Eye (tissue), 1 donor: ENCODE measurements at places on chromosomes 4 and X.

DNA sequence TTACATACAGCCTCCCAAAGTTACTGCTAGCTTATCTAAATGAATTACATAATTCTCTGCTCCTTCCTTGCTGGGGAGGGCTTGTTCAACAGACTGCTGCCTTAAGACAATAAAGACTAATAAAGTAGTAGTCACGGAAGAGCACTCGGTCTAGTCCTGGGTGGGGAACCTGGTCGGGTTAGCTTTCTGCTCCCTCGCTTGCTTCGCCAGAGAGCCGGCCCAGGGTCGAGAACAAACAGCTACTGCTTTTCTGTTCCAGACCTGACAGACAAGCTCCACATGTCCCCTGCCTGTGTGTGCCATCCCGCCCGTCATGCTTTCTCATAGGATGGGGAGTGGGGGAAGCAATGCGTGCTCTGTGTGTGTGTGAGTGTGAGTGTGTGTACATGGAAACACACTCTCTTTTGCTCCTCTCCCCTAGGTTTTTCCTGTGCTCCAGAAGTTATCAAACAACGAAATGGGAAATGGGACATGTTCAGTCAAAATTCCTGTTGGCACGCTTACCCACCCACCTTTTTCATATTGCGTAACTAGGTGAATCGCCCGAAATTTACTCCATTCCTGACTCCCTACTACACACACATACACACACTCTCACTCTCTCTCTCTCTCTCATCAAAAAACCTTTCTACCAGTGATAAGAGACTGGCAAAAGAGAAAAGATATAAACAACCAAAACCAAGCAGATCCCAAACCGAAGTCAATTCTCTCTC, 1.3 kb downstream of the NPY1R start:
- DNase-seq: peak; percentile 49

GRCh38 chrX:17559728-17560379, 177.4 kb upstream of the SCML1 start:
- DNase-seq: peak; percentile 39

DNA sequence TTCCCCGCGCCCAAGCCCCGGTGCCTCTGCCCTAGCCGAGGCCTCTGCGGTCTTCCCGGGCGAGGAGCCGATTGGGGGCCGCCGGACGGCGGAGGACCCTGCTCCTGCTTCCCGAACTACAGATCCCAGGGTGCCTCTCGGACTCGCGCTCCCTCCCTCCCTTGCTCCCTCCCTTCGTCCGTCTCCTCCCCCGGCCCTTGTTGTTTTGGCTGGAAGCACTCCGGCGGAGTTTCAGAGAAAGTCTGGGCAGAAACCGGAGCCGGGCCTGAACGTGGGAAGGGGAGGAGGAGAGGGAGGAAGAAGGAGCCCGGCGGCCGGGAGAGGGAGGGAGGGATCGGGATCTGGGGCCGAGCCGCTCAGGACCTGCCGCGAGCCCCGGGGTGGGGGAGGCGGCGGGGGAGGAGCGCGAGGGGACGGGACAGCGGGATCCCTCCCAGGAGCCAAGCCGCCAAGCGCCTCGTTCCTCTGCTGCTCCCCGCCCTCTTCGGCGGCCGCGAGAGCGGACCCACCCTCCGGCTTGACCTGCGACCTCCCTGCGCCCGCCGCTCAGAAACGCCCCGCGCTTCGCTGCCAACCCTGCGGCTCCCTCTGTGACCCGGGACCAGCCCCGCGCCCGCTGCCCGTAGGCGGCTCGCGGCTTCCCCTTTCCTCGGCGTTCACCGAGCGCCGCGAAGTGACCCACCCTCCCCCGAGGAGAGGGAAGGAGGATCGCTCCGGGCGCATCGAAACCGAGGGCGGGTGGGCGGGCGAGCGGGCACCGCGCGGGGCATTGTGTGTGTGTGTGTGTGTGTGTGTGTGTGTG, 496 bp upstream of the GAB1 start:
- DNase-seq: peak; percentile 97

- DNase-seq: no peak
These were observed 821 bp downstream of the CXCL8 start for GRCh38 chr4:73741031-73741749.

DNA sequence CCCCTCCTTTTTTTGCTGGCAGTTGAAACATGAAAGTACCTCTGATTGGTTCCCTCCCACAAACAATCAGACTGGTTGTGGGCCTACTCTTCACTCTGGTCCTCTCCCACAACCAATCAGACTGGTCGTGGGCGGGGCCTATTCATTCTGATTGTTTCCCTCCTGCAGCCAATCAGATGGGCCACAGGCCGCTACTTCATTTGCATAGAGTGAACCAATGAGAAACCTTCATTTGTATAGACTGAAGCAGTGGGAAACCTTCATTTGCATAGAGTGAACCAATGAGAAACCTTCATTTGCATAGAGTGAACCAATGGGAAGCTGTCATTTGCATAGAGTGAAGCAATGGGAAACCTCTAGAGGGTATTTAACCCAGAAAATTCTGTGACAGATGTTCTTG, 55.2 kb downstream of the TRMT44 start:
- no peak for DNase-seq

GRCh38 chr4:73964862-73965611, 16.8 kb downstream of the PF4 start:
- no peak for DNase-seq

- no peak for DNase-seq
These were observed 31.7 kb downstream of the BBS12 start for GRCh38 chr4:122764071-122764820.

DNA sequence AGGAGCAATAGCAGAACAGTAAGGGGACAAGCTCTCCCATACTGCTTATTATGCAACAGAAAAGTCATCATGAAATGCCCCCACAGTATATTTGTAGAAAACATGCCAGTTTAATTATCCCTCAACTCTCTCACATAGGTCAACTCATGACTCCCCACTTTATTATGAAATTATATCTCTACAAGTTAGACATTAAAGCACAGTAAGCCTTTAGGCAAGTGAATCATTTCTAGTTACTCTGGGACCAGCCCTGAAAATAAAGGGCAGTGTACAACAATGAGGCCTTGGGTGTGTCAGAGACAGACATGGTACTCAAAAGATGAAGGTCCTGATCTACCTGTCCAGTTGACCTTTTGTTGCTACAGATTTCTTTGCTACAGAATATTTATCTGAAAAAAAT, 191.9 kb downstream of the FBXW7 start:
- no peak for DNase-seq

- DNase-seq: no peak
These were observed 92.3 kb downstream of the DIAPH2 start for GRCh38 chrX:96776966-96777365.

GRCh38 chr4:111718763-111719559, 426.3 kb upstream of the FAM241A start:
- no peak for DNase-seq

- no peak for DNase-seq
These were observed 43.0 kb downstream of the ENPEP start for GRCh38 chr4:110518889-110519490.

GRCh38 chrX:2715066-2715600, 24.0 kb downstream of the CD99 start:
- no peak for DNase-seq

GRCh38 chr4:2177443-2178093, 64.4 kb downstream of the HAUS3 start:
- DNase-seq: no peak

DNA sequence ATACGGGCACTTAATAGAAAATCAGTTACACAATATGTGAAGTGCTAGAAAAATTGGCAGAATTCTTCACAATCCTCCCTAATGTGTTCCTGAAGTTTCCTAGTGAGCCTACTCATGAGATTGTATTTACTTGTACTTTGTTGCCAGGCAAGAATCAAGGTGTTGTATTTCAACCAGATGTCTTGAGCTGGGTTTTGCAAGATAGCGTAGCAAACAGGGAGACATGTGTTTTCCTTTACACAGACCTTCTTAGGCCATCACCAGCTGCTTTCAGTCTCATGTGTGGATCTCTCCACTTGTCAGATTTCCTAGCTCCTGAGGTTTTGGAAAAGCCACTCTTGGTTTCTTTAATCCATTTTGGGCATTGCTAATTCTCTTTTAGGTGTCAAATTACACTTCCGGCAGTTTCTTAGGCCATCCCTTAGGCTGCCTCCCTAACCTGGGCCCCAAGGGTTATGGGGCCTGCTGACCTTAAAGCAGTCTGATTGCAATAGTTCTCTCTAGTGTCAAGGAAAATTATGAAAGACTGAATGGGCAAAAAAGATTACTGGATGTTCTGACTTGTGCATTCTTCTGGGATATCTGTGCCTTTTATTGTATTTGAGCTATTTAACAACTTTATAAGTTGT, 12.2 kb upstream of the EDA start:
- DNase-seq: peak; percentile 18

DNA sequence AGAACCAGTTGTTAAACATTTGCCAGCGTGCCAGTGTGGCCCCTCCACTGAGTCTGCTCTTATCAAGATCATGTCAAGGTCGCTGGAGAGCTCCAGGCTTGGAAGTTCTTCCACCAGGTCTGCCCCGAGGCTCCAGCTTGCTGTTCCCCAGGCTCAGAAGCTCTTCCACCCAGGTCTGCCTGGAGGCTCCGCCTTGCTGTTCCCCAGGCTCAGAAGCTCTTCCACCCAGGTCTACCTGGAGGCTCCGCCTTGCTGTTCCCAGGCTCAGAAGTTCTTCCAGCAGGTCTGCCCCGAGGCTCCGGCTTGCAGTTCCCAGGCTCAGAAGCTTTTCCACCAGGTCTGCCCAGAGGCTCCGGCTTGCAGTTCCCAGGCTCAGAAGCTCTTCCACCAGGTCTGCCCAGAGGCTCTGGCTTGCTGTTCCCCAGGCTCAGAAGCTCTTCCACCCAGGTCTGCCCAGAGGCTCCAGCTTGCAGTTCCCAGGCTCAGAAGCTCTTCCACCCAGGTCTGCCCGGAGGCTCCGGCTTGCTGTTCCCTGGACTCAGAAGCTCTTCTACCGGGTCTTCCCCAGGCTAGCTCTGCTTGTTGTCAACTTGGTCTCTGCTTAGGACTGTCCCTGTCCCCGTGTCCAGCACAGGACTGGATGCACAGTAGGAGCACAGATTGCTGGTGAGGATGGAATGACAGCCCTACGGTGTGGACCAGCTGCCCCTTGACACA, 54.4 kb downstream of the HMX1 start:
- DNase-seq: no peak

- no peak for DNase-seq
These were observed 187.1 kb downstream of the SHROOM3 start for GRCh38 chr4:76622126-76622525.

DNA sequence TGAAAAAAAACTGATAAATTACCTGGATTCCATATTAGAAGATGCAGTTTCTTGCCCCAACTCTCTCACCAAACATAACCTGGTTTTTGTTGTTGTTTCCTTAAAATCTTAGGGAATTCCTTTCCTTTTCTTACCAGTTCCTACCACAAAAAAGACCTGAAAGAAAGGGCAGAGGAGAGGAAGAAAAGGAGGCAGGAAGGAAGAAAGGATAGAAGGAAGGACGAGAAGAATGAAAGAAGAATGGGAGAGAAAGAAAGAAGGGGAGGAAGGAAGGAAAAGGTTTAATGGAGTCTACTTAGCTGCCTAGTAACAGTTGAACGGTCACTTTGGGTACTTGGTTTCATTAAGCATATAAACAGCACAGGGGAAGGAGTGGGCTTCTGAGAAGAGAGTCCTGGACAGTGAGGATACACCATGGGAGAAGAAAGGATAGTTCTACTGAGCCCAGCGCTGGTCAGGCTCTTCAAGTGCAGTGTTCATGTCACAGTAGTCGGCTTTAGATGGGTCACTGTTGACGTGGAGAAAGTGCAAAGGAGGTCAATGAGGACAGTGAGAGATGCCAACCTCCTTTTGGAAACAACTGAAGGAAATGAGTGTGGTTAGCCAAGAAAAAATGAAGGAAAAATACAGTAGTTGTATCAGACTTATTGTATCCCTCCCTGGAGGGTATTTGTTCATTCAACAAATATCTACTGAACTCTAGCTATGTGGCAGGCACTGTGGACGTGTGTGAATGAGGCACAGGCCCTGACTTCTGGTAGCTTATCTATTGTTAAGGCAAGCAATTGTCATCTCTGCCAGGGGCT, 1.1 kb upstream of the CHIC2 start:
- DNase-seq: no peak

DNA sequence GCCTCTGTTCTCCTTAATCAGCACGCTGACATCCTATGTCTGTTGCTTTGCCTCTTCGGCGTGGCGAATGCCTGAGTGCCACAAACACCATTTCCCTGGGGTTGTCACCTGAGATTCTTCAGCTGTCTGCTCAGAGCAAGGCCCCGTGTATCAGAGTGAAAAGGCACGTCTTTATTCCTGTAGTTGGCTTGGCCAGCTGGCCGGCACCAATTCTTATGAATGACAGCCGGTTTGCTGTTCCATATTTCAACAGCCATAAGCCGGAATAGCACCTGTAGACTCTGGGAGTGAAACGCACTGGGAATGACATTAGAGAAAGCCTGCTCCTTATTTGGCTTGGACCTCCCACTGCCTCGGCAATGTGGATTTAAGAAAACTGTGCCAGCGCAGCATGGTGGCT, 89.3 kb downstream of the MGST2 start:
- peak; percentile 39 for DNase-seq

DNA sequence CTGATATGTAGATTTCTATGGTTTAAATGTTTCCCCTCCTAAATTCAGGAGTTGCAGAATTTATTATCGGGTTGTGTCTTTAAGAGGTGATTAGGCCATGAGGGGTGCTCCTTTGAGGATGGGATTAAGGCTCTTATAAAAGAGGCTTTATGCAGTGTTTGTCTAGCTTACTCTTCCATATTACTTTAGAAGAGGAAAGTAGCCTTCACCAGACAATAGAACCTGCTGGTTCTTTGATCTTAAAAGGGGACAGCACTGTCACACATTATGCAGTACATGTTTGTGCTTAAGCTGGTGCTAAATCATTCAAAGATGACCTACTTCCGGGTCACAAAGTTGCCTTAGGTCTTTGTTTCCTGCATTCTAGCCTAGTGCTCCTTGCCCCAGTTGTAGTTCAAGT, 81.0 kb downstream of the CPXCR1 start:
- no peak for DNase-seq

DNA sequence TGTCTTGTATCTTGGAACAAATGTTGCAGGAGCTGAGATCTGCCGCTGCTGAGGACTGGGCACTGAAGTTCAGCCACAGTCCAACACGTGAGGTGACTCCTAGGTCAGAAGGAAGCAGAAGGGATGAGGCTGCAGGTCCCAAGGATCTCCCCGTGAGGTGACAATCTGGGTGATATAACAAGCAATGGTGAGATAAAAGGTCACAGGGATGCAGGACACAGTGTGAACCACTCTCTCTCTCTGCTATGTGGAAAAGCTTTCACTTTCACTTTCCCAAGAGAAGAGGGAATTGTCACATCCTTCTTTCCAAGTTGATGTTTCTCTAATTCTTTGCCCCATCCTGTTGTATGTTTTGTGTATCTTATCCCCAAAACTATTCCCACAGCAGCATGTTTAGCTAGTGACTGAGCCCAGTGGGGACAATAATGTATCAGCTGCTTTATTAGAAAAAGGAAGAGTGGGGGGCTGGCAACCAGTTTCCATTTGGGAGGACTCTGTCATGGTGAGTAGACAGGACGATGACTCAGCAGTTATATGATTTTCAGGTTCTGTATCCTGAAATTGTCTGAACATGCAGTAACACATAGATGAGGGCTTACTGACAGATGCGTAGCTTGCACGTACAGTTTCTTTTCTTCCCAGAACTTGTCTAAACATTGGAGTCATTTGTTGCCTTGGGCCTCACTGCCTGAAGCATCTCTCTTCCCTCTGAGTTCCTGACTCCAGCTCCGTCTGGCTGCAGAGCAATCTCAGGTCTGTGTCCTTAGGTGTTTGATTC, 1415.8 kb upstream of the TENM3 start:
- DNase-seq: peak; percentile 38
